ENCODE measurements at places on chromosomes 4 and X.

DNA sequence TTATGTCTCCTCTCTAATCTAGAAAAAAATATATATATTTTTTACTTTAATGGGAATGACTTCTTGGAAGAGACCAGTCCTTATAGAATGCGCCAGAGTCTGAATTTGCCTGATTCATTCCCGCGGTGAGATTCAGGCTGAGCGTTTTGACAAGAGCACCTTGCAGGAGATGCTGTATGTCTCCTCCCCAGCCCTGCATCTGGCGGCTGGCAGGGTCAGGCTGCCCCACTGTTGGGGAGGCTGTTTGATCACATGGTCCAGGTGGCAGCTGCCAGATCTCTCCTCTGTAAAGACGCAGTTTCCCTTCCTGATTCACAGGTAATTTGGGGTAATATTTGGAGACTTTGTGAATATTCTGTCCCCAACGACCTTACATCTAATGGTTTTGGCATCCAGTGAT, 9.7 kb downstream of the PDZD4 start:
- no peak for DNase-seq

GRCh38 chrX:39288592-39288991, 487.3 kb downstream of the MID1IP1 start:
- DNase-seq: no peak

- no peak for DNase-seq
Measured at GRCh38 chr4:4838936-4839810, 20.3 kb upstream of the MSX1 start.

DNA sequence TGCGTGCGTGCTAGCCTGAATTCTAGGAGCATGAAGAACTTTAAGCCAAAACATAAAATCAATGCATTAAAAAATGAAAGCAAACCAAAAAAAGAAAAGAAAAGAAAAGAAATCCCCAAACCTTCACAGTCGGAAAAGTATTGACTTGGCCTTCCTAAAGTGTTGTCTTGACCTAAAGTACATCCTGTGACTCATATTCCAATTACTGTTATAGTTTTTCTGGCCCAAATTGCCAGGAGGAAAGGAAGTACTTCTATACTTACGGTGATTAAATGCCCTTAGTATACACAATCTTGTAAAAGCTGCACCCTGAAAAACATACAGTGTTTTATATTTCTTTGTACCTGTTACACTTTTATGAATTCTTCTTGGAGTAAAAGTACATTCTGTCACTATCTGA, 512.8 kb downstream of the ANKRD50 start:
- DNase-seq: no peak

GRCh38 chrX:15468036-15468435, 25.1 kb downstream of the PIR start:
- DNase-seq: no peak

DNA sequence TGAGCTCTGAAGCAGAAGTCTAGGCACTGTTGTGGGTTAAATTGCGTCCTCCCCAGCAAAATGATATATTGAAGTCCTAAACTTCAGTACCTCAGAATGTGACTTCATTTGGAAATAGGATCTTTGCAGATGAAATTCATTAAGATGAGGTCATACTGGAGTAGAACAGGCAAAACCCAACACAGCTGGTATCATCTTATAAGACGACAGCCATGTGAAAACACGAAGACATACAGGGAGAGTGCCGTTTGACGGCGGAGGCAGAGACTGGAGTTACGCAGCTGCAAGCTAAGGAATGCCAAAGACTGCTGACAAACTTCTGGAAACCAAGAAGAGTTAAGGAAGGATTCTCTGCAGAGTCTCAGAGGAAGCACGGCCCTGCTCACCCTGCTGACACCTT, 241.5 kb downstream of the MAML3 start:
- no peak for DNase-seq

DNA sequence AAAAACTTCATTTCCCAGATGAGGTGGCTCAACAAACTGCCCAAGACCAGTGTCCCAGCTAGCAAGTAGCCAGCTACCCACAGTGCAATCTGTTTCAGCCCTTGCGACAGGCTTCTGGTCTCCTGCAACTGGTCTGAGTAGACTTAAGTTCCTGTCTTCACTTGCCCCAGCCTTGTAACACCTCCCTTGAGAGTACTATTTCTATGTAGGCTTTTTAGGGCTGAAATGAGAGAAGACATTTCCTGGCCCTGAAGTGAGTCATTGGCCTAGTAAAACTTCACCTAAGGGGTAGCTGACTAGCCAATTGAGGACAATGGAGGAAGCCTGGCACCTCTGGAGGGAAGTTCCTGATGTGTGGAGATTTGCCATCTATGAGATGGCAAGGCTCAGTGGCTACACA, 80.1 kb upstream of the STIM2 start:
- no peak for DNase-seq

GRCh38 chr4:112431158-112431557, 84.8 kb downstream of the NEUROG2 start:
- DNase-seq: no peak

GRCh38 chrX:102154218-102154860, 1.4 kb downstream of the BEX5 start:
- DNase-seq: no peak

Data from SW 1271 (cell line).